ENCODE measurements at places on chromosomes 12 and 14.

DNA sequence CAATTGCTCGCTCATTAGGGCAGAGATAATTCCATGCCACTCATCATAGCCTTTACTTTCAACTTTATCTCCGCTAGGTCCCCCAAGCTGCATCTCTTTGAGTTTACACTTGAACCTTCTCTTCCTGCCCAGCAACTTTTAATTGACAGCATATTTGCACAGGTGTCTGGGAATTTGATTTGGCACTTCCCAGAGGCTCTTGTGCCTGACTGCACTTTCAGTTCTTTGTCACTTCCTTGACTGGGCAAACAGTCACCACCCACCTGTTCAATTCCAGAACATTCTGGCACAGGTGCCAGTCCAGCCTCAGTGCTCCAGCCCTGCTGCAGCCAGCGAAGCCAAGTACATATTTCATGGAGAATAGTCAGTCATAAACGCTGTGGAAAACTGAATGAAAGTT, 110.1 kb upstream of the LRIG3 start:
- no peak for DNase-seq

- DNase-seq, result no peak
These were observed 282.1 kb downstream of the RPS29 start for GRCh38 chr14:49303946-49304516.

- no peak for DNase-seq
These were observed 456.9 kb upstream of the TMEM132C start for GRCh38 chr12:127810041-127810440.

DNA sequence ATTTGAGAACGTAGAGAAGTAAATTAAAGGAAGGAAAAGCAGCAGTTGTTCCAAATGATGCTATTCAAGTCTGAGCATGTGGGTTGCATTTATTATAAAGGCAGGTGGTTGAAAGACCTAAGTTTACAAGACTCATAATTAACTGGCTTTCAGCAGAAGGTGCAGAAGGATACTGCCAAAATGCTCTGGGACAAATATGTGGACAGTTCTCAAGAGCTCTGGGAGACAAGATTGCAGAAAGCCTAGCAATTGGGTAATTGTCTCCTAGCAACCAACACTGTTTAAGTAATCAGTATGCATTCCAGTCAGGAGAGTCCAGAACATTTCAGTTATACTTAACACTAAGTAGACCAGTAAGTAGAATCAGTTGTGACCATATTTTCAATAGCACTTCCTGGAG, 131.5 kb downstream of the GPR135 start:
- DNase-seq, result no peak

DNA sequence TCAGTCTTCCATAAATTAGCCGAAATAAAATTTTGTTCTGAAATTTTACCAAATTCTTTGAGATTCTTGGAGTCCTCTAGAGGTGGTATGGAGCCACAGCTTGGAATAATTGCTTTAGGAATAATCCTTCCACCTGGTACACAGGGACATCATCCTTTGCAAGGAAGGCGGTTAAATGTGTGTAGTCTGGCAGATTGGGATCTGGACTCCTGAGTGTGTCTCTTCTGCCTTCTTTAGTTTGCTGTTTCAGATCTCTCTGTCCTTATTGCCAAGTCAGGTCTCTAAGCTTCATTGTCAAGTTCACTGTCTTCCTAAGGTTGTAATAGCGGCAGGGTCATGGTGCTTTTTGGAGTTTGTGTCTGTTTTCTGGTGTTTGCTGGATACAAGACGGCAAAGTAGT, 393.9 kb upstream of the RGS6 start:
- peak; percentile 20 for DNase-seq
